ENCODE measurements at places on chromosomes 12 and 14. TPM values are rescaled to one million over a fixed set of nuclear protein-coding genes. Genes with fewer than 3 reads are reported as not detected.

GRCh38 chr14:51360592-51360991 lies 120.5 kb downstream of the TMX1 start:
- no peak for DNase-seq

DNA sequence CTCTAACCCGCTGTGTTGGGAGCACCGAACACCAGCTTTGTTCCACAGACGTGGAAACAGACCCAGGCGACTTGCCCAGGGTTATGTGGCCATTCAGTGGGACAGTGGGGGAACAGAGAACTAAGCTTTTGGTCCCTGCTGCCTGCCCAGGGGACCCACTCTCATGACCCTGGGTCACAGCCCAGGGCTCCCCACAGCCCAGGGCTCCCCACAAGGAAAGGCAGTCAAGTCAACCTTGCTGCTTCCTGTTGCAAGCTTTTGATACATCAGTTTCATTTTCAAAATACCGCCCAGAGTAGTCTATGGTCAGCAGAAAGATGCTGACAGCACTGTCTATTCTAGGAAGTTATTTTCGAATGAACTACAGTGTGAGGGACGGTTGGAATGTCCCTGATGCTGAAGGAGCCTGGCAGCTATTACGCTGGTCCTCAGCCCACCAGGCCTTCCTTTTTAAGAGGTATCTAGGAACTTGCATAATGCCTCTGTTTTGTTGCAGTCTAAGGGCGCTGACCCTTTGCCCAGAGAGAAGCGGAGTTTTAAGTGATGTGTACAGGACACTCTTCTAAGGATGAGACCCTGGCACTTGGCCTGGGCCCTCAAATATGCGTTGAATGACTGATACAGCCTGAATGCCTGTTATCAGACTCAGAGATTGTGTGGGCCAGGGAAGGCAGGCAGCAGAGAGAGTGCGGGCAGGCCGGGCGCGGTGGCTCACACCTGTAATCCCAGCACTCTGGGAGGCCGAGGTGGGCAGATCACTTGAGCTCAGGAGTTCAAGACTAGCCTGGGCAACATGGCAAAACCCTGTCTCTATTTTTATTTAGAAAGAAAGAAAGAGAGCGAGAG lies 12.6 kb upstream of the TTC7B start:
- DNase-seq, result no peak

Gene GMPR2
- 98.2 TPM for total RNA-seq

Gene DIO3
- total RNA-seq, result not detected

Gene HCAR1
- total RNA-seq, result not detected

DNA sequence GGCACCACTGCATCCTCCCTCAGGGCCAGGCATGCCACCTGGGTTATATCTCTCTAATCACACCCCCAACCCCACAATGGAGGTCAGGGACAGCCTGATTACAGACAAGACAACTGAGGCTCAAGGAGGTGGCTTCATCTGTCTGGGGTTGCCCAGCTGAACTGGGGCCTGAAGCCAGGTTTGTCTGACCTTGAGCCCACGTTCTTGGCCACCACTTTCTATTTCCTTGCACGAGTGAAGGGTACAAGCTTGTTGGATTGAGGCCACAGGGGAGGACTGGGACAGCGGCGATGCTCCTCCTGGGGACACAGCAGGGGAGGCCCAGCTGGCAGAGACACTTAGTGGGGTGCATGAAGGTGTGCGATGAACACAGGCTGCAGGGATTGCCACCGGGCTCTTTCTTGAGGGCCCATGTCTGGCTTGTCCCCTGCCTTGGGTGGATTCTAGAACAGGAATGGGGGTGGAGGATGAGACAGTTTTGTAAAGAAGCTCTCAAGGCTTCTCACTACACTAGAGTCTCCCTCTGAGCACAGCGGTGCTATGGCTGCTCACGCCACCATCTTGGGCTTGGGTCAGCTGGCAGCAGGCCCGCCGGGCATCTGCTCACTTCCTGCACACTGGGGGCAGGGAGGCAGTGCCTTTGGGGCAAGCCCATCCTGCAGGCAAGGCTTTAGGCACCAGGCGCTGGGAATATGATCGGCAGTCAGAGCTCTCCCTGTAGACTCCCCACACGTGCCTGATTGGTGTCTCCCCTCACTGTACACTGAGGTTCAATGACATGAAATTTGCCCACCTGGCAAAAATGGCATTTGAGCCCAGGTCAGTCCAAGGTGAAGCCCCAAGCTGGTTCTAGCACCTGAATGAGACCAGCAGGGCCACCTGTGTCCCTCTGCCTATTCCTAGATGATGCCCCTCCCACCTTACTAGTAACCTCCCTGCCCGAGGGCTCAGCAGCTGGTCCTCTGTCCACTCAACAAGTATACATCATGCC lies 16.0 kb downstream of the RITA1 start:
- DNase-seq, result no peak

DNA sequence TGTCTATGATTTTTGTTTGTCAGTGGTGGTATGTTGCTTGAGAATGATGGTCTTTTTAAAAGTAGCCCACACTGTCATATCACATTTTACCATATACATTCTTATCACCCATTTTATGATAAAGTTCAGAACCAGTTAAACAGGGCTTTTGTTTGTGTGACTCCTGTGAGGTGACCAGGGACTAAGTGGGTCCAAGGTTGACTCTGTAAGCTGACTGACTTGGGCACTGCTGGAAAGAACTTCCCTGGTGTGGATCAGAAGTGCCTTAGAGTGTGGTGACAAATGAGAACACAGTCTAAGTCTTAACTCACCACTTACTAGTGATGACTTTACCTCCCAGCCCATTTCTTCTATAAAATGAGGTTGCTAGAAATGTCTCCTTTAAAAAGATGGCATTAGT lies 52.6 kb downstream of the VRK1 start:
- no peak for DNase-seq

Measured in H4 (cell line).